Immature natural killer cell (primary cell): ENCODE measurements at places on chromosomes 5 and 9.

GRCh38 chr9:86684148-86684547, 263.2 kb downstream of the GAS1 start:
- DNase-seq = no peak

GRCh38 chr5:175657593-175658271, at the start of gene HRH2:
Gene HRH2 (plus strand): TSS chr5:175658071. CDS start chr5:175683234, 25,163 bp downstream.
- DNase-seq = no peak

DNA sequence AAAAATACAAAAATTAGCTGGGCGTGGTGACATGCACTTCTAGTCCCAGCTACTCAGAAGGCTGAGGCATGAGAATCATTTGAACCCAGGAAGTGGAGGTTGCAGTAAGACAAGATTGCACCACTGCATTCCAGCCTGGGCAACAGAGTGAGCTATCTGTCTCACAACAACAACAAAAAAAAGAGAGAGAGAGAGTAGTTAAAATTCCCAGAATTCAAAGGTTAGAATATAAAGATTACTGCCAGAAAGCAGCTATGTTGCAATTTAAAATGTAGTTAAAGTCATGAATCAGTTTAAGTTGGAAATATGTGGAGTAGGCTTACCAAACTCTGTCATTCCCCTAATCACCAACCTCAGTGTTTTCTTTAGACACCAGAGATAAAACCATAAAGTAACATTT, 58.7 kb upstream of the SUSD1 start:
- DNase-seq = no peak

DNA sequence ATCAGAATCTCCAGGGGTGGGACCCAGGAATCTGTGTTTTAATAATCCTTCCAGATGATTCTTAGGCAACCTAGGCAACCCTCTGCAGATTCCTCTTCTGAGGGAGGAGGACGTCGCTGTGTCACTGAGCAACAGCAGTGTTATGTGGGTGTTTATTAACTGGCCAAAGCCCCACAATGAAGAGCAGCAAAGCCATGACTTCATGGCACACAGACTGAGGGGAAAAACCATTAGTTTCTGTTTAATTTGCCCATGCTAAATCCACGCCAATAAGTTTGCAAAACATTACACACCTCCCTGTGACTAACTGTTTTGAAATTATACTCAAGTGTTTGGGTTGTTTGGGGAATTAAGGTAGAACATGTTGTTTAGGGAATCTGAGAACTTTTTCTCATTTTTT, 83.7 kb upstream of the TMED7 start:
- no peak for DNase-seq

GRCh38 chr9:13597427-13597826, 317.9 kb upstream of the MPDZ start:
- no peak for DNase-seq

- DNase-seq = no peak
Observed at GRCh38 chr5:180041301-180042274, 30.0 kb downstream of the RNF130 start.

GRCh38 chr9:131111186-131111853, 14.1 kb upstream of the NUP214 start:
- DNase-seq = no peak

GRCh38 chr5:129459450-129459776, 685 bp upstream of the ADAMTS19 start:
- DNase-seq = no peak

DNA sequence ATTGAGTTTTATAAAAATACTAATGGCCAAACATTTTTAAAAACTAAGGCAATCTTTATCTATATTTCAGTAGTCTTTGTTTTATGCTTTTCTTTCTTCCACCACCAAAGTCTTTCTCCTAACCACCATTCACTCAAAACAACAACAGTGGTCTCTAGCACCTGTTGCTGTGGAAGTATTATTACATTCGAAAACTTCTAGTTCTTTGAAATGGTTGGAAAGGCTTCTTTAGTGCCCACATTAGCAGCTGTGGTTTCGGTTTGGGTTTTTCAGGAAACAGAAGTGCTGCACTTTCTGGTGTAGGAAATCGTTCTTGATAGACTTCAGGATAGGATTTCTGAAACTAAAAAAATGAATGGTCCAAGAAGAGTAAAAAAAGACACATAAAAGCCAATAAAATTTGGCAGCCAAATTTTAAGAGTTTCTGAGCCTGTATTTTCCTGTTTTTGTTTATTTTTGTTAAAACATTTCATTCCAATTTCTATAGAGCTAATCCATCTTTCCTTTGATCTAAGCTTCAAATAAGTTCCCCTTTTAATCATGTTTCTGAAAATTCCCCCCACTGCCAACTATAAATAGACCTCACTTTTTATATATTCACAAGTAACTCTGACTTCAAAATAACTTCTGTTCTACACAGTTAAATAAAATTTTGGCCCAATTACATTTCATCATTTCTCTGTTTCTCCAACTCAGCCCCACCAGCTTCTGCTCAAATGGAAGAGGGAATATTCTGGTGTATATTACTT, 102.2 kb downstream of the DEPDC1B start:
- DNase-seq = peak; percentile 2

- peak; percentile 22 for DNase-seq
Observed at GRCh38 chr9:109903515-109904138, 123.6 kb downstream of the PALM2AKAP2 start.

DNA sequence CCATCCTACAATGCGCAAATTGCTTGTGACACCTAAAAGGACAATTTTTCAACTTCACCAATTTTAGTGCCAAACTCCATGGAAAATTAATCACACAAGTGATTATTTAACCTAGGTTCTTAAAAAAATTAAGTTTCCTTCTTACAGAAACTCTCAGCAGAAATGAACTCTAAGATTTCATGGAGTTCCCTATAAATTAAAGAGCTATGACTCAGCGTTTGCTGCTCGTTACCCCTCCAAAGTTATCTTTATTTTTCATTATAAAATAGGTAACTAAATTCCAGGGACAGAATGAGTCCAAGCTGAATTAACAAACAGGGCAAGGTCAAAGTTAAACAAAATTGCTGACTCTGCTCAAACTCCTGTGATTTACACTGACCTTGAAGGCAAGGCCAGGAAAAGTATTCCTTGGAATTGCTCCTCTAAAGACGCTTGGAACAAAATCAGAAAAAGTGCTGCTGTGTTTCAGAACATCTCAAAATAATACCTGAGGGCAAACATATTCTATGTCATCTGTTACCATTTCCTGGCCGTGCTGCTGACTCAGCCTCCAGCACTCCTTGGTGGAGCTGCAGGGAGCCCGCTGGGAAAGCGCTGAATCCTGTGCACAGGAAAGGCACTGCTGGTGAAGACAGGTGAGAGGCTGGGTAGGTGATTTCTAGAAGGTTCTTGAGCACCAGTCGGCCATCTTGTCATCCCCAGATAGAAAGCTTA, 2.5 kb upstream of the CMBL start:
- no peak for DNase-seq

DNA sequence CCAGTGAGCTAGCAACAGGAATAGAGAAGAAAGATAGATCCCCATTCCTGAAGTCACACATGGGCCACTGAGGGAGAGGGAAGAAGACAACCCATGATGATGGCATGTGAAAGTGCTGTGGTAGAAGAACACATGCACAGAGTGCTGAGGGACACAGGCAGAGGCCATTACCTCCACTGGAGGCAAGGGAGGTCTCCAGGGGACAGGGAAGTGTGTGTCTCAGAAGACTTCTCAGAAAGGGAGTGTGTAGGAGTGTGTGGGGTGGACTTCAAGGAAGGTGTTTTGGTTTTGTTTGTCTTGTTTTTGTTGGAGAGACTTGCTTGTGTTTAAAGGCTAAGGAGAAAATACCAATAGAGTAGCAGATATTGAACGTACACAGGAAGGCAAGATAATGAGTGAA, 77.0 kb upstream of the SMARCA2 start:
- DNase-seq = no peak

GRCh38 chr9:99425124-99425523, 203.0 kb downstream of the SEC61B start:
- no peak for DNase-seq

DNA sequence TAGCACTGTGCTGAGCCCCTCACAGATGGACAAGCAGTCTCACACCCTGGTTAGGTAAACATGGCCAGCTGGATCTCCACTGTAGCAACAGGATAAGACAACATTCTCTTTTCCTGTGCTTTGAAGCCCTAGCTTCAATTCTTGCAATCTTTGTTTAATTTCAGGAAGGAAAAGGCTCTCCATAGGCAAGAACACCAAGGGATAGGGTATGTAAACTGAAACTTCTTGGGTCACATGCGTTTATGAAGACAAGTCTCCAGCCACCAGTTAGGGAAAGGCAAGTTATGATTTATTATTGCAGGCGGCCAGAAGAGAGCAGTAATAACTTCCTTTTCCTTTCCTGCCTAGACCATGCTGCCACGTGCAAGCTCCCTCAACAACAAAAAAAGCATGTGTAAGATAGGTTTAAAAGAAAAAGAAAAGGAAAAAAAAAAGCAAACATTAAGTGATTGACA, 50.1 kb upstream of the POU5F2 start:
- no peak for DNase-seq

- no peak for DNase-seq
Observed at GRCh38 chr9:107739601-107740082, 250.1 kb upstream of the KLF4 start.

- DNase-seq = no peak
Observed at GRCh38 chr5:156475182-156476157, 148.5 kb downstream of the SGCD start.

DNA sequence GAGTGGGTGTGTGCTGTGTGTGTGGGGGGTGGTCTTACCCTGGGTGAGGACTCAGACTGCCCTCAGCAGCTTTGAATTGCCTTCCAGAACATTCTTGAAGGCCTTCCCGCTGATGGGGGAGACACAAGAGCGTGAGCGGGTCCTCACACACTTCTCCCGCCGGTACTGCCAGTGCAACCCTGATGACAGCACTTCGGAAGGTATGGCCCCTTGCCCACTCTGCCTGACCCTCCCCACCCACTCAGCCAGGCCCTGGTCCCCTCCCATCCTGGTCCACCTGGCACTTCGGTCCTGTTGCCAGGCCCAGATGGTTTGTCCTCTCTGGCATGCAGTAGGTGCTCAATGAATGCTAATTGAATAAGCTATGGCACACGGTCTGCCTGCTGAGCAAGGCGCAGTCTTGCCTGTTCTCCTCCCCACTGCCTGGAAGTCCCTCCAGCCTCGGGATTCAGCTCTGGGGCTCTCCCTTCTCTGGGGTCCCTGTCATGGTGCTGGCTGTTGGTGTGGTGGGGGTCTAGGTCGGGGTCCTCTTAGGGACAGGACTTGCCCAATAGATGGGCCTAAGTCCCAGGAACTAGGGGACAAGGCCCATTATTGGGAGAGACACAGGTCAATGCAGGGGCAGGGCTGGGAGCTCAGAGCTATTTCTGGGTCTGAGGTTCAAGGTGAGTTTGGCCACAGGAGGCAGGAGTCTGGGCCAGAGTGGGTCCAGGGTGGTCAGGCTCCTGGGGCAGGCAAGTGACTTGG, 26.4 kb downstream of the PSD2 start:
- DNase-seq = no peak

GRCh38 chr9:109031241-109031640, 17.9 kb upstream of the CTNNAL1 start:
- DNase-seq = no peak

DNA sequence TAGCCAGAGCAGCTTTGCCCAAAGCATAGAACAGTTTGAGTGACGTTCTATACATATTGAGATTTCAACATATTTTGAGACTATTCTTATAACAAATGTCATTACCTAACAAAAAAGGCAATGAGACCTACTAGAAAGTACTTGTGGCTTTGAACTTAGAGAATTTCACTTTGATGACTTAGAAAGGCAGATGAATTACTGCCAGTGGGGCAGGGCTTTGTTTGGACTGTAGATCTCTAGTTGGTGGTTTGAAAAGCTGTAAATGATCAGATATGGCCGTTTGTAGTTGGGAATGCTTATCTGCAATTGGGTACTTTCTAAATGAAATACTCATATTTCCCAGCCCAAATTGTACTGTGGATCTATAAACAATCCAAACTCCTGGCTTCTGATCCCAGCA, 28.1 kb downstream of the SOX30 start:
- no peak for DNase-seq

- DNase-seq = no peak
Observed at GRCh38 chr5:29899583-29899982, 1293.9 kb upstream of the CDH6 start.

GRCh38 chr5:923281-923873, 30.7 kb downstream of the TRIP13 start:
- DNase-seq = peak; percentile 67

- no peak for DNase-seq
Observed at GRCh38 chr5:79845448-79846197, 145.4 kb downstream of the MTX3 start.

- no peak for DNase-seq
Observed at GRCh38 chr9:92794426-92794825, 29.8 kb upstream of the BICD2 start.

- DNase-seq = no peak
Observed at GRCh38 chr5:151155775-151156506, 1.6 kb downstream of the ANXA6 start.

DNA sequence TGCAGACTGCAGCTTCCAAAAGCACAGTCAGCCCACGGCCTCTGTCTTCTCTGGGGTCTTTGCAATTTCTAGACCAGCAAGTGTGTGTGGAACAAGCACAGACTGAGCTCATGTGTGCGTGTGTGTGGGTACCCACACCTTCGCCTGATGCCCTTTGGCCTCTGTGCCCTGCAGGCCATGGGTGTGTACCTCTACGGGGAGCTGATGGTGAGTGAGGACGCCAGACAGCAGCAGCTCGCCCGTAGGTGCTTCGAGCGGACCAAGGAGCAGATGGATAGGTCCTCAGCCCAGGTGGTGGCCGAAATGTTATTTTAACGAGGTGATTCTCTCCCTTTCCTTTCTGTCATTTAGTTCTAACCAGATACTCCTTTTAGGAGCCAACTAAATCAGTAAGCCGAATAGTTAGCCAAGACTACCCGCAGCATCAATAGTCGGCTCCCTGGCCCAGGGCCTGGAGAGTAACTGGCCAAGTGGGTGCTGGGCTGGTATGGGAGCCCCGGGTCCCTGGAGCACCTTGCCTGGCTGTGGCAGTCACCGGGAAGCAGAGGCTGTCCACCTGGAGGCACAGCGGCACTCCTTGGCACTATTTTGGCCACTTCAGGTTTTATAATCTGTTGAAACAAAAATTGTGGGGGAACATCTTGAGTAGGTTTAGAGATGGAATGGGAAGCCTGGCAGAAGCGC, 235.0 kb downstream of the FANCC start:
- no peak for DNase-seq

DNA sequence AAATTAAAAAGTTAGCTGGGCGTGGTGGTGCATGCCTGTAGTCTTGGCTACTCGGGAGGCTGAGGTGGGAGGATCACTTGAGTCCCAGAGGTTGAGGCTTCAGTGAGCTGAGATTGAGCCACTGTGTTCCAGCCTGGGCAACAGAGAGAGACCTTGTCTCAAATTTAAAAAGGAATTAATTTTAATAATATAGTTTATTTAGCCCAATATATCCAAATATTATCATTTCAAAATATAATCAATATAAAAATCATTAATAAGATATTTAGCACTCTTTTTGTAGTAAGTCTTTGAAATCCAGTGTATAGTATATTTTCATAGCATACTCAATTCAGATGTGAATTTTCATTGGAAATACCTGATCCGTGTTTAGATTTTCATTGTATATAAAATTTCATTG, 43.2 kb upstream of the ORM1 start:
- no peak for DNase-seq
